ENCODE measurements at places on chromosomes 6 and 20.

DNA sequence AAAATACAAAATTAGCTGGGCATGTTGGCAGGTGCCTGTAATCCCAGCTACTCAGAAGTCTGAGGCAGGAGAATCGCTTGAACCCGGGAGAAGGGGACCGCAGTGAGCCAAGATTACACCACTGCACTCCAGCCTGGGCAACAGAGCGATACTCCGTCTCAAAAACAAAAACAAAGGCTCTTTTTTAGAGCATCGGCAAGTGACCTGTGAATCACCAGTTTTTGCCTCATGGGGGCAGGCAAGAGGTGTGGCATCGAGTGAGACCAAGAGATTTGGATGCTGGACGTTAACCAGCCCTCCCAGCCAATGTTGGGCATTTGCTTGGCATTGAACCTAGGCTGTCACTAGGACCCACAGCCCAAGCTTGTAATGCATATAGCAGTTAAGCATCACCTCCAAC, 14.6 kb upstream of the CDK5RAP1 start:
- no peak for DNase-seq

DNA sequence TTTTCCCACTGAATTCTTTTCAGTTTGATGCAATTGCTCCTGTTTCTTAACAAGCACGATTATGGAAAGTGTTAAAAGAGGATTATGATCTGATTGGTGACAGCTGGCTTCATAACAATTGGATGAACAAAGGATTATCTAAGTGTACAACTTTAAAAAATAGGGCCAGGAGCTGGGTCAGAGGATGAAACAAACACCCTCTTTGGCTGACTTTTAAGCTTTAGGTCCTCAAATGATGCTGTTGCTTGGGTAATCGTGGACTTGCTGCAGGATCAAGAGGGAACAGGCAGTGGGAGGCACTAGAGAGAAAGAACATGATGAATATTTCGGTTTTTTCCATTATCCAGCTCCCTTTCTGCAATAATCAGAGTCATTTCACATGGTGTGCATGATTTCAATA, 35.5 kb upstream of the TMX4 start:
- DNase-seq: no peak

- no peak for DNase-seq
These were observed 268.2 kb downstream of the CDH4 start for GRCh38 chr20:61520076-61520892.

- DNase-seq: no peak
These were observed 190.6 kb downstream of the AIG1 start for GRCh38 chr6:143251288-143251687.

DNA sequence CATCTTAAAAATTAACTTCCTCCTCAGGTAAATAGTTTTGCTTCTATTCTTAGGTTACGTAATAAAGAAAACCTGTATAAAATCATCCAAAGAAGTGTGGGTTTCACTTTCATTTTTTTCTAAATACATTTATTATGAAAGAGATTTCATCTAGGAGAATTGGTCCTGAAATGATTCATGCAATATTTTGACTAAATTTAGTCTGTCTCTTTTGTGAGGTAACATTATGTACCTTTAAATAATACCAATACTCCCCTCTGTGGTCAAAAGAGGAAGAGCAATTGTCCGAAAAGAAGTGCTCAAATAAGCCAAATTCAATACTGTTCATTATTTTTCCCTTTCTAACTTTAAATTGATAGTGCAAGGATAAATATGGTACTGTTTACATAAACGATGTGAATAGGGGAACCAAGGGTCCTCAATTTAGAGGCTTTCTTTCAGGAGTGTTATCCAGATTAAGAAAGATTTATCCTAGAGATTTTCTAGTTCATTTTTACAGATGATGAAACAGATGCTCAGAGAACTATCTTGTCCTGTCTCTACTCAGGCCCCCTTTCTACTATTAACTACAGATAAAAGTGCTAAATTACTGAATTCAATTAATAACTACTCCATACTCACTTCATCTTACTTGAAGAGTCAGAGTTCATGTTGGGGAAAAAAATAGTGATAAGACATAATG, 26.2 kb downstream of the CYP39A1 start:
- no peak for DNase-seq

DNA sequence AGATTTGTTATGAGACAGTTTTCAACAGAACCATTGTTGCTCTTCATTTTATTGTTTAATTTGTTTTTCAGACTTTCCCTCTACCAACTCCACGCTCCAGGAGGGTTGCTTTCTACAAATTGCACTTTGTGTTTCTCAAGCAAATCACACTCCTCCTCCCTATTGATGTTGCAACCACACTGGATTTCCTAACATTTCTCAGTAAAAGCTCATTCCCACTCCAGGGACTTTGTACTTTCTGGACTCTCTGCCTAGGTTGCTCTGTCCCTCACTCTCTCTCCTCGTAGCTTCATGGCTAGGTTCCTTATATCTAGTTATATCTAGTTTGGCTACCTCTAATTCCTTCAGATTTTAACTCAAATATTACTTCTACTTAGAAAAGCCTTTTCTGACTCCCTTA, 20.3 kb downstream of the PGK2 start:
- no peak for DNase-seq

DNA sequence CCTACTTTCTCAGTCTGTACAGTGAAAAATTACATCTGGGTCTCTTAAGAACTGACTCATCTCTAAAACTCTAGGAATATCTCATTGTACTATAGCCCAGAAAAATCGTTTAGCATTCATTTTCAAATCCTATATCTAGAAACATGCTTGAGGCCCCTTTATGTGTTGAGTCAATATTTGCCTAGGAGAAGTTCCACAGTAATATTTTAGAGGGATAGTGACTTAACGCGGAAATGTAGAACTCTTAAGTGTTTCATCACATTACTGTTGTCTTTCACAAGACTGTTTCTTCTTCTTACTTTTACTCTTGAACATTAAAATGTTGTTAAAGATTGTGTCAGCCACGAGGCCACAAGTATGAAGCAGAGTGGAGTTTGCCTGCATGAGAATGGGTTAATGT, 23.0 kb upstream of the MYLIP start:
- DNase-seq: no peak

DNA sequence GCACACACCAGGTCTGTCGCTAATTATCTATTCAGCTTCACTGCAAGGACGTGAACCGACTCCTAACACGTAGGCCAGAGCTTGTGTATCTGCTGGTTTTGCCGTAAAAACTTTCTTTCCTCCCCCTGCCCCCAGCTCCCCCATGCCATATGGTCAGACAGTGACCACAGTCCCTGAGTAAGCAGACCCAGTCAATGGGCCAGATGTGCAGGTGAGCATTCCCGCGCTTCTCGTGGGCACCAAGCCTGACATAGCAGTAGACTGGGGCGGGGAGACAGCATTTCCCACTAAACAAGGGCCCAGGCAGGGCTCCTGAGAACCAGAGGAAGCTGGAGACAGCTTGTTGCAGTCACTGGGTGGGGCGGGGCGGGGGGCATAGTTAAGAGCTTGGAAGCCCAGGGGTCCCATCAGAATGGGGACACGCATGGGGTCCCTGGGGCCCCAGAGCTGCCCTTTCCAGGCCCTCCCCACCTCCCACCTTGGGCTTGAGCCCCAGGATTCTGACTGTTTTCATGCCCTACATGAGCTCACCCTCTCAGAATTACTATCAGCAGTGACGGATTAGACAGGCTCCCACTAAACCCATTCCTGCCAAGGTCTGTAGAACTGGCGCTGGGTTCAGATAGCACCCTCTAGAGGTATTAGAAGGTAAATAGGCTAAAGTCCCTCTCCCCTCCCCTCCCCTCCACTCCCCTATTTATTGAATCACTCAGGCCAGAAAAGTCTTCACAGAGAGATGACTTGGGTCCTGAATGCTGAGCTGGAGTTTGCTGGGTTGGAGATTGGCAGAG, 51.8 kb downstream of the CDH26 start:
- DNase-seq: no peak

Measured in GM19239 (cell line).